ENCODE measurements at places on chromosomes 6 and 20.

GRCh38 chr6:111918825-111919224, 45.6 kb upstream of the FYN start:
- DNase-seq, result no peak

DNA sequence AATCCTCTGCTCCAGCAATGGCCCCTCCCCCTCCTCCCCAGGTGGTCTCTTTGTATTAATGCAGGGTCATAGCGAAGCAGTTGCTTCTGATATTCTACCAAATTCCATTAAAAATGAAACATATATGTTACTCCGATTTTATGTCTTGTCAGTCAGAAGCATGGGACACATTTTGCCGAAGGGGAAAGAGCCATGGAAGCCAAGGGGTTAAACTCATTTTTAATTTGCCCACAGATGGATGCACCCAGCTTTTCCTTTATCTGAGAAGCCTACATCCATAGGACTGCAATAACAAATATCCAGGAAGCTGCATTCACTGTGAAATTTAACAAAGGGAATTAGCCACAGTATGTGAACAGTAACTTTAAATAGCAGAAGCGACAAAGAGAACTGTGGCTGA, 688.2 kb downstream of the QKI start:
- DNase-seq, result no peak

DNA sequence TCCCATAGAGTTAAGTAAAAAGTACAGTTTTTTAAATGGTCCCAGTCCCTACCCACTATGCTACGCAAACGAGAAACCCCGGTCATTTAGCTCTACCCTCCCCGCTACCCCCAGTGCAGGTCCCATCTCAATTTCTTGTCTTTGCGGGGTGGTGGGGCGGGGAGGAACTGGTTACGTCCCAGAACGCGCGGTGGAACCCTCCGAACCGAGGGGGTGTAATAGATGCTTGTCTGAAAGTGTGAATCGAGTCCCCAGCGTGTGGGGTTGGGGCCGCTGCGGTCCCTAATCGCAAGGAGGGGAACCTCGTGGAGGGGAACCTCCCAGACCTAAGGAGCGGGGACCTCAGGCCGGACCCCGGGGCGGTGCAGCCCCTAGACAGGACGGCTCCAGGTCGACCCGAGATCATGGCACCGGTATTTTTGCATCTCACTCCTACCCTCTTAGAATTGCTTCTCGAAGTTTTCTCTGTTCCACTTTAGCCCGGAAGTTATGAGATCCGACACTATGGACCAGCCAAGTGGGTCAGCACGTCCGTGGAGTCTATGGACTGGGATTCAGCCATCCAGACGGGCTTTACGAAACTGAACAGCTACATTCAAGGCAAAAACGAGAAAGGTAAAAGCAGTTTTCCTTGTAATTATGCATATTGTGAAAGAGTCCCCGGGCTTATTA, 779 bp downstream of the HEBP2 start:
- peak; percentile 15 for DNase-seq

DNA sequence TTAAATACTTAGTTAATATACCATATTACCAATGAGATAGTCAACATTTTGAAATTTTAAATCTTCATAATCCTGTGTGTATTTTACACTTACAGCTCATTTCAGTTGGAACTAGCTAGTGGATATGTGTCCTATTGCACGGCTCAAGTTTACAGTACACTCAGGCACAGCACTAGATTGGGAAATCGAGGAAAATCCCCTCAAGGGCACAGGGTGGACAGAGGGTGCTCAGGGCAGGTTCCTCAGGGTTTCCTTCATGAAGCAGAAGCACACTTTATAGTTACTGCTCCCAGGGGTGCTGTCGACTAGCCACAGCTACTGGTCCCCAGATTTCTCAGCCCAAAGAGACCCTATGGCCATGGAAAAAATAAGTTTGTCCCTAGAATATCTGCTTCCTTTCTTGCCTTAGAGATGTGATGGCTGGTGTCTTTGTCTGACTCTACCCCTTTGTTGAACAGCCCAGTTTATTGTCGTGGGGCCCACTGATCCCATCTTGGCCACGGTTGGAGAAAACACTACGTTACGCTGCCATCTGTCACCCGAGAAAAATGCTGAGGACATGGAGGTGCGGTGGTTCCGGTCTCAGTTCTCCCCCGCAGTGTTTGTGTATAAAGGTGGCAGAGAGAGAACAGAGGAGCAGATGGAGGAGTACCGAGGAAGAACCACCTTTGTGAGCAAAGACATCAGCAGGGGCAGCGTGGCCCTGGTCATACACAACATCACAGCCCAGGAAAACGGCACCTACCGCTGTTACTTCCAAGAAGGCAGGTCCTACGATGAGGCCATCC, 1.5 kb downstream of the BTN2A1 start:
- no peak for DNase-seq

- DNase-seq, result no peak
These were observed 613.2 kb upstream of the NOX3 start for GRCh38 chr6:156068881-156069280.

- no peak for DNase-seq
These were observed 25.8 kb upstream of the PLCG1 start for GRCh38 chr20:41111578-41111951.

GRCh38 chr6:31707701-31708100, 1.0 kb downstream of the LY6G6F start:
- DNase-seq, result no peak

GRCh38 chr6:38528196-38528965, 111.3 kb downstream of the BTBD9 start:
- DNase-seq, result no peak

- DNase-seq, result no peak
These were observed 167.7 kb upstream of the SUPT3H start for GRCh38 chr6:45545416-45545815.

- DNase-seq, result no peak
These were observed 9.3 kb upstream of the RIPOR2 start for GRCh38 chr6:24945054-24945453.

DNA sequence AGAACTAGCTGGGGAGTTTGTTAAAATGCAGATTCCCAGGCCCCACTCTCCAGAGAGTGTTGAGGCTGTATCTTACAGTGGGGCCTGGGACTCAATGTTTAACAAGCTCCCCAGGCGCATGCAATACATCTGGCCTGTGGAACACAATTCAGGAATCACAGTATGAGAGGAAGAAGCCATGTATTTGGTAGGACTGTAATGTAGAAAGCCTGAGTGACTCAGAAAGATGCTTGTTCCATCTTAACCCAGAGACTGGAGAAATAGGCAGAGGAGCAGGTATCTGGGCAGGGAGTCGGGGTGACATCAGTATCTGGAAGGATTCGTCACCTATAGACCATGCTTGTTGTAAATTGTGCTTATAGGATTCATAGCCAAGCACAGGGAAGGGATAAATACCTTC, 90.5 kb downstream of the UNC5CL start:
- DNase-seq, result no peak

DNA sequence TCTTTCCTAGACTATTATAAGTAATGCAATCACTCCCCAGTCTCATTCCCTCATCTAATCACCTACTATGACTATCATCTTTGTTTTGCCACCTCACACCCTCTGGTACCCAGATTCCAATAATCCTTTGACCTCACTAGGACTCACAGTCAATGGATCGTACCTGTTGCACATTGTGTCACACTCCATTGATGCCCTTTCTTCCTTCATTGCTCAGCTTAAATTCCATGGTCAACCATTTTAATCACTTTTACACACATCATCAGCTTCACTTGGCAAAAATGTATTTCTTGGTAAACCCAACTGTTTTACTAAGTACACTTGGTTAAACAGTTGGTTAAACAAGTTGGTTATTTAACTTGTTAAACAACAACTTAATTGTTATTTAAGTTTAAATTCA, 44.0 kb downstream of the CEP162 start:
- DNase-seq, result no peak

DNA sequence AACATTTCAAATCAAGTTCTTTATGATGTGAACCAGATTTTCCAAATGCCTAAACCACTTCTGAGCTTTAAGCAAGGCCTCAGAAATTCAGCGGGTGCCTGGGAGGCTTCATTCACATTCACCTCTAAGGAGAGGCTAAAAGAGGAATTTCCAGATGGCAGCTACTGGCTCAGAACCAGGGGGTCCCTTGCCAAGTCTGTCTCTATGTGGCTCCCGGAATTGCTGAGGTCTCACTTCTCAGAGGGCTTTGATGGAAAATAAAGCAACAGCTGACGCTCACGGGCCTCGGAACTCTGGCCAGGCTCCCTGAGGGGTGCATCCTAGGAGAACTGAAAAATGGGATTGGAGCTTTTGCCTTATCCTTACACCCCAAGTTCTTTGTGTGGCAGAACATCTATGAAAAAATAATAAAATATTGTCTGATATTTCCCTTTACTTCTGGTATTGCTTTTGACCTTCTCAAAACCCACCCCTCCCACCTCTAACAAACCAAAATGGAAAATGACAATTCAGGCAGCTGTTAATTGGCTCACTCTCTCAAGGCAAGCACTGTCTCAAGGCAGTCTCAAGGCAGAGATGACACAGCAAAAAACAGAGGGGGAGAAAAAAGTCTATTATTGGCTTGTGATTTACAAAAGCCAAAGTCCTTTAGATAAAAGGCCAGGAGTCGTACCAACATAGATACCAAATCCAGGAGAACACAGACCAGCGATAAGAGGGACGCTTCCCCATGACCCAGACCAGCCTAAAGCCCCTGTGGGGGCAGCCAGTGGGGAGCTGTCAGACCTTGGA, 21.8 kb upstream of the LRRN4 start:
- DNase-seq, result no peak

DNA sequence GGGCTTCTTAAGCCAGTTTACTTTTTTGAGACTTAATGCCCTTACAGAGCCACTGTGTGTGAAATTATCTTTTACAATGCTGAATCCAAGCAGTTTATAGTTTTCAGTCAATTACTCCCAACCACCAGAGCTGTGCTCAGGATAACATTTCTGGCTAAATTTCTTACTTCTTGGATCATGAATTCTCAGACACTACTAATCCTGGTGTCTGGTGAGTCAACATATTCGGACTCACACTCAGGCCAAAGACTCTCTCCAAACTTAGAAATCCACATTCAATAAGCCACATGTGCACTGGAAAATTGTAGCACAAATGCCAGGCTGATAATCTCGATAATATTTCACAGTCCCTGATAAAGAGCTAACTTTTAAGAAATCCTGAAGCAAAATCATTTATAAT, 49.0 kb downstream of the PTPRT start:
- DNase-seq, result no peak

GRCh38 chr20:54608039-54608745, 132.8 kb downstream of the DOK5 start:
- DNase-seq, result no peak

GRCh38 chr6:94751641-94752329, 825.5 kb upstream of the MANEA start:
- DNase-seq, result no peak

- no peak for DNase-seq
These were observed 30.0 kb upstream of the UST start for GRCh38 chr6:148716811-148717210.

DNA sequence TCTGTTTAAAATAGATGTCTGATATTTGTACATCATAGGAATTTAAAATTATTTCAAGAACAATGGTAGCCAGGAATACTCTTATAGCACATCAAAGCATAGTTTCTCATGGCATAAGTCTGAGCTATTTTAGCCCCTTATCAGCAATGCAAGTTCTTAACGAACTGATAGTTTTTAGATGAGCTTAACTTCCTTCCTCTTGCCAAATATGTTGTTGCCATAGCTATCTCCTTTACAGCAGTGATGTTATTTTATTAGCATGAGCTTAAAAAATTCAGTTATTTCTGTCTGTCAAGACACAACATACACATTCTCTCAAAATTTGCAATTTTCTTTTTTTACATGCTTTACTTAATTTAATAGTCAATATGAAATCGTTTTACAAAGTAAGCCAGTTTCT, 867.2 kb downstream of the PHF3 start:
- no peak for DNase-seq

- peak; percentile 14 for DNase-seq
These were observed 728 bp downstream of the ITPR3 start for GRCh38 chr6:33621711-33622388.

GRCh38 chr20:36908603-36909002, 32.7 kb downstream of the TLDC2 start:
- DNase-seq, result no peak

DNA sequence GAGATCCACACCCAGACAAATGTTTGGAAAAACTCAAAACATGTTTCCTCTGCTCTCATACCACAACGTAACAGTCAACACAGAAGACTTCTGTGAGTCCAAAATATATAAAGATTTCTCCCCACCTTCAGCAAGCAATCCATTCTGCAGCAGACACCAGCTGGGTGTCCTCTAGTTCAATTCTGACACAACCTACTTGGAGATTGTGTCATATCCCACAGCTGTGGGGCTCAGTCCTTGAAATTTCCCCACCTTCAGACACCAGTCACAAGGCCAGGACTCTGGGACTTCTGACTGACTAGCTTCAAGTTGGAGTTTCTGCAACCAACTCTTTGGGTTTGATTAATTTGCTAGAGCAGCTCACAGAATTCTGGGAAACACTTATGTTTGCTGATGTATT, 244.8 kb upstream of the CDYL start:
- no peak for DNase-seq

GRCh38 chr20:10611357-10611756, 62.4 kb downstream of the JAG1 start:
- no peak for DNase-seq

GRCh38 chr6:67736816-67737215, 898.3 kb upstream of the ADGRB3 start:
- DNase-seq, result no peak

GRCh38 chr6:127289934-127290333, 23.3 kb downstream of the RNF146 start:
- DNase-seq, result no peak

All from CD4-positive, alpha-beta T cell treated with Interferon gamma for 1 hour (primary cell).